ENCODE measurements at places on chromosomes 3 and 15. TPM values are rescaled to one million over a fixed set of nuclear protein-coding genes. Genes with fewer than 3 reads are reported as not detected.

CLDN16 gene
- not detected for total RNA-seq

EIF4A2 gene
- 637 TPM for total RNA-seq

ERC2 gene
- 2.0 TPM for total RNA-seq

C3orf20 gene
- not detected for total RNA-seq

TRPC1 gene
- total RNA-seq = 25.1 TPM

SAMD7 gene
- total RNA-seq = not detected

ACAD11 gene
- 14.8 TPM for total RNA-seq

AMT gene
- 7.9 TPM for total RNA-seq

CPB1 gene
- total RNA-seq = not detected

LIPC gene
- 0.50 TPM for total RNA-seq

LRRIQ4 gene
- not detected for total RNA-seq

LRRC49 gene
- total RNA-seq = 12.3 TPM

FEZF2 gene
- total RNA-seq = not detected

STXBP5L gene
- total RNA-seq = 2.0 TPM

IMPG2 gene
- total RNA-seq = 0.81 TPM

ZNF774 gene
- 1.1 TPM for total RNA-seq

SCAANT1 gene
- total RNA-seq = not detected

KCNH8 gene
- total RNA-seq = not detected

MNS1 gene
- total RNA-seq = 0.94 TPM

LRRN1 gene
- total RNA-seq = 2.1 TPM

BFSP2 gene
- total RNA-seq = not detected

KY gene
- total RNA-seq = 4.8 TPM

KLHL40 gene
- not detected for total RNA-seq

SLC51B gene
- not detected for total RNA-seq

CCDC54 gene
- not detected for total RNA-seq

COL8A1 gene
- total RNA-seq = 58.4 TPM

SERINC4 gene
- not detected for total RNA-seq

CLDN18 gene
- not detected for total RNA-seq

ITIH1 gene
- total RNA-seq = not detected

HYKK gene
- 4.7 TPM for total RNA-seq

ANKRD63 gene
- total RNA-seq = not detected

NBEAL2 gene
- total RNA-seq = 21.4 TPM

TTC21A gene
- 8.5 TPM for total RNA-seq

RARB gene
- total RNA-seq = 20.5 TPM

LRRC15 gene
- total RNA-seq = not detected

IL17RE gene
- total RNA-seq = 0.85 TPM

NXPE3 gene
- 32.8 TPM for total RNA-seq

CEMIP gene
- total RNA-seq = not detected

LOXL1 gene
- total RNA-seq = 22.9 TPM

SRP14 gene
- 290 TPM for total RNA-seq

DAPK2 gene
- total RNA-seq = 8.5 TPM

TMF1 gene
- 32.9 TPM for total RNA-seq

TRA2B gene
- 140 TPM for total RNA-seq

CILP gene
- total RNA-seq = 57.0 TPM

SLC22A14 gene
- total RNA-seq = not detected

DPPA2 gene
- total RNA-seq = not detected

CASR gene
- not detected for total RNA-seq

EEF1AKMT4 gene
- 2.0 TPM for total RNA-seq

PPP2R3A gene
- 24.6 TPM for total RNA-seq

BTD gene
- 42.5 TPM for total RNA-seq

ABCC5 gene
- total RNA-seq = 17.4 TPM

SLC27A2 gene
- 0.22 TPM for total RNA-seq

PPP1R14D gene
- not detected for total RNA-seq

PFN2 gene
- total RNA-seq = 59.5 TPM

MCTP2 gene
- 8.2 TPM for total RNA-seq

BMF gene
- total RNA-seq = 4.7 TPM
